Stimulated activated CD8-positive, alpha-beta memory T cell treated with anti-CD3 and anti-CD28 coated beads, Interleukin-15, amount 100 ng/mL, for 4 hours (primary cell): ENCODE measurements at places on chromosomes 5 and 9.

- DNase-seq, result no peak
Measured at GRCh38 chr5:14174230-14174636, 31.1 kb downstream of the TRIO start.

DNA sequence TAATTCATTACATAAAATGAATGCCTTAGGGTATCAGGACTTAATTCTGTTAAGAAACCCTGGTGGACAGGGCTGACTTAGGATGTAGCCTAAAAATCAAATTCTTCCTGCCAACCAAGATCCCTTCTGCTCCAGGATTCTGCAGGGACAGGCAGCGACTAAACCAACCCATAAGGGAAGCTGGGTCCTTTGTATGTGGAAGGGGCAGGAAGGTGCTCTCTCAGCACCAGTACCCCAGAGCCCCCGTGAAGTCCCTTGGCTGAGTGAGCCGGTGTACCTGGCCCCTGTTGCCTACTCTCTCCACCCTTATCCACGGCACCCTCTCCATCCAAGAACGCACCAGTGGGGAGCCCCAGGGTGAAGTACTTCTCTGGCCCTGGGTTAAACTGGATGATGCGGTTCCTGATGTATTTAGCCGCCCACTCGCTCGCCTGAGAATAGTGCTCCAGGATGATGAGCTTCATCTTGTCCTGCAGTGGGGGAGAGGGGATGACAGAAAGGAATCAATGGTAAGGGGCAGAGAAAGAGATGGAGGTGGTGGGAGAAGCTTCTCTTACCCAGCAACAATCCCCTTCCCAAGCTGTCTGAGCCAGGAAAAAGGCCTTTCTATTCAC, 1.1 kb downstream of the GNPDA1 start:
- DNase-seq, result no peak

DNA sequence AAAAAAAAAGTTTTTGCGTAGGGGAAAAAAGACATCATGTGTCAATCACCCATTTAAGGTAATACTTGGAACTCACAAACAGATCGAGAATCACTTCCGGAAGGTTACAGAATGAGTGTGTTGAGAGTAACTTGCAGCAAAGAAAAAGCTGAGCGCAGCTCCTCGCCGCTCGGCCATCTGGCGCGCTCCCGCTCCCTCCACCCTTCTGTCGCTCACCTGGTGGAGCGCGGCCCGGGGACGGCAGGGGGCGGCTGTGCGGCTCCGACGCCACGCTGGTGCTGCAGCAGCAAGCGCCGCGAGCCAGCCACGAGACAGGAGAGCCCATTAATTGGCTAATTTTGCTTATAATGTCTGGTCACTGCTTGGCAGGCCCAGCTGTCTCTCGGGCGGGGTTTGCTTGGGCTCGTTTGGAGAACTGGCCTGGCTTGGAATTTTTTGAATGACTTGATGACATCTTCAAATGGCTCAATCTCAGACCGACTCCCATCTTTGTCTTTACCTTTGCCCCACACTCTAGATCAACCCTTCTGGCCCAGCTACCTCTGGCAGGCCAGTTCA, 601.8 kb downstream of the CCDC171 start:
- peak; percentile 22 for DNase-seq

DNA sequence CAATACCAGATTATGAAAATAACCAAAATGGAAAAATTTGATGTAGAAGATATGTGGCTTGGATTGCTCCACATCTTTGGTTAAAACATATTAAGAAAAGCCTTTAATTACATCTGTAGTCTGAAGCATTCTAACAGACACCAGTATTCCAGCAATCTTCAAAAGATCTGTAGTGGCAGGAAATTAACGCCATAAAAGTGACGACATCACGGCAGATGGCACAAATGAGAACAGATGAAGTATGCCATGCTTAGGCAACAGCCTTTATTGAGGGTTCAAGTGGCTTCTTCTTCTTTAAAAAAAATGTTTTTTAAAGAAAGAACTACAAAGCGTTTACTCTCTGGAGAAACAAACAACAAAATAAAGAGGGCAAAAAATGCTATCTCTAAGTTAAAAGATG, 164.2 kb downstream of the MEF2C start:
- no peak for DNase-seq

- DNase-seq, result no peak
Measured at GRCh38 chr9:124279531-124280175, 21.9 kb downstream of the NEK6 start.

GRCh38 chr9:75431375-75431774, 343.1 kb downstream of the OSTF1 start:
- no peak for DNase-seq

DNA sequence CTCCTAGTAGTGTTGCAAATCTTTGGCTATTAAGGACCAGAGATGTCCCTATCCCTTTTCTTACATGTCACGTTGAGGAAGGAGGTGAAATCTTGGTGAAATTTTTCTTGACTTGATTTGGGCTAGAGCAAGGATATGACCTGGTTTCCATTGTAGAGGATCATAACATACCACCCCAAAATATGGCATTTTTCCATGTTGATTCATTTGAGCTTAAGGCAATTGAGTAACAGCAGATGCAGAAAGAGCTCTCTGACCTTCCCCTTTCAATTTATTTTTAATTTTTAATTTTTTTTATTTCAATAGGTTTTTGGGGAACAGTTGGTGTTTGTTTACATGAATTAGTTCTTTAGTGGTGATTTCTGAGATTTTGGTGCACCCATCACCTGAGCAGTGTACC, 61.2 kb upstream of the MAP1B start:
- no peak for DNase-seq

DNA sequence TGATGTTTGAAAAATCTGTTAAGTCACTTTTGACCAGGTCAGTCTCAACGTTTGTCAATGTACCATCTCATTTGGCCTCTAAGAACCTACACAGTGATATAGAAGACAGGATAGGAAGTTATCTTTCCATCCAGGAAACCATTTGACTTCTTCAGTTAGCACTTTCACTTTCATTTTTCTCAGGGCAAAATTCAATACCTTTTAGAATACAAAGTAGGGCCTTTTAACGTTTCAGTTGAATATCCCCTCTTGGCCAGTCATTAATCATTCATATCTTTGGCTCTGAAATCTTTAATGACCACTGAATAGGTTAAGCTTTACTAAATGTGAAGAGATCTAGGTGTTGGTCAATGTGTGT, 101.1 kb upstream of the GNAQ start:
- DNase-seq, result no peak

GRCh38 chr5:115246361-115246991, 16.2 kb downstream of the PGGT1B start:
- DNase-seq, result no peak

DNA sequence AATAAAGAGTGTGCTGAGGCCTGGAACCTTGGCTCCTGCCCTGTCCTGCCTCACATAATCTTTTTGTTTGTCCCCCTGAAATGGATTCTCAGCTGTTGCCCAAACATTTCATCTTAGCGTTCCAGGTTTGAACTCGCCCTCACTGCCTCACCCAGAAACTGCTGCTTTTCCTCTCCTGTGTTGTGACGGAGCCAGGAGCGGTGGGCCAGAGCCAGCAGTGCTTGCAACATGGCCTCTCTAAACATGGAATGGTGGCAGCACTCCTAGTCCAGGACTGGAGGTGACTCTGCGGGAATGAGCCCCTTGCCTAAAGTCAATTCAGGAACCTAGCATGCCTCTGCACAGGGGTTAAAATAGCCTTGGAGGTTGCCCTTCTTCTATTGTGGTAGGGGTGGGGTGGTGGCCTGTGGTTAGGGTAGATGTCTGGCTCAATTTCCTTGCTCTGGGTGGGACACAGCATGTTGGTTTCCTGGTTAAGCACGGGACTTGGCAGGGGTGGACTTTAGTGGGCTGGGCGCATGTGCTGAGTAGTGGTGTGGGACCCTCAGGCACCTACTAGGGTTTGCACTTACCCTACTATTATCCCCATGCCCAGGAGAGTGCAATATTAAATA, 101.6 kb downstream of the SLC25A46 start:
- DNase-seq, result no peak

- no peak for DNase-seq
Measured at GRCh38 chr5:71588533-71588885, 1.4 kb downstream of the MCCC2 start.

DNA sequence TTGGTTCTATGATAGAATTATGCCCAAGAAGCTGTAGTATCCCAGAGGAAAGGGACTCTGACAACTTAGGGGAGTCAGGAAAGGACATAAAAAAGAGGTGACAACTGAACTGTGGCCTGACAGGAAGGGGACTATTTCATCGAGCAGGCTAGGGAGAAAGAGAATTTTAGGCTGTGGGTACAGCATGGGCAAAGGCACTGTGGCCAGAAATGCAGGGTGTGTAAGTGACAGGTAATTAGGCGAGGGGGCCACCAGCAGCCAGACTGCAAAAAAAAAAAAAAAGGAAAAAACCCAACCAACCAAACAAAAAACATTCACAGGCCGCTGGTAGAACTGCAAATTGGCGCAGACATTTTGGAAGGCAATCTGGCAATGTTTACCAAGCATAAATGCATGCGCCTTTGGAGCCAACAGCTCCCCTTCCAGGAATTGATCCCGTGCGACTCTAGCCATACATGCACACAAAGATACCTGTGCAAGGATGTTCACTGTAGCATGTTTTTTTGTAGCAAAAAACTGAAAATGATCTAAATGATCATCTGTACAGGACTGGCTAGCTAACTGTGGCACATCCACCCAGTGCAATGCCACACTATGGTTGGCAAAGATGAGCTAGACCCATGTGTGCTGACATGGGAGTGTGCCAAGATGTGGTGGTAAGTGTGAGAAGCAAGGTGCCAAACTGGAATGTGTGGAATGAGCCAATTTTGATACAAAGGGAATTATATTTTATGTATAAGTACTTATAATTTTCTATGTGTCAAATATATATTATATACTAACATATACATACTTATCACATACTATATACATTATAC, 1.1 kb downstream of the EIF4E1B start:
- no peak for DNase-seq

- DNase-seq, result no peak
Measured at GRCh38 chr9:97755618-97756267, 58.6 kb upstream of the XPA start.

- DNase-seq, result no peak
Measured at GRCh38 chr9:117043159-117043558, 356.1 kb downstream of the TRIM32 start.

DNA sequence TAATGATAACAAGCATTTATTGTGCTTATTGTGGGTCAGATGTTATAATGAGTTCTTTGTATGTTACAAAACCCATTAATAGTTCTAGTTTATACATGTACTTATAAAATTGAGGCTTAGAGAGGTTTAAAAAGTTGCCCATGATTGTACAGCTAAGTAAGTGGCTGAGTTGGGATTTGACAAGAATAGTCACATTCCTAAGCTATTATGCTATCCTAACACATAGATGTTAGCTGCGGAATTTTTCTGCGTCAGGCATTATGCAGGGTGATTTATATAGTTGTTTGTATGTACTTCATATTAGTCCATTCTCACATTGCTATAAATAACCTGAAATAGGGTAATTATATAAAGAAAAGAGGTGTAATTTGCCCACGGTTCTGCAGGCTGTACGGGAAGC, 12.5 kb downstream of the COMMD10 start:
- no peak for DNase-seq

DNA sequence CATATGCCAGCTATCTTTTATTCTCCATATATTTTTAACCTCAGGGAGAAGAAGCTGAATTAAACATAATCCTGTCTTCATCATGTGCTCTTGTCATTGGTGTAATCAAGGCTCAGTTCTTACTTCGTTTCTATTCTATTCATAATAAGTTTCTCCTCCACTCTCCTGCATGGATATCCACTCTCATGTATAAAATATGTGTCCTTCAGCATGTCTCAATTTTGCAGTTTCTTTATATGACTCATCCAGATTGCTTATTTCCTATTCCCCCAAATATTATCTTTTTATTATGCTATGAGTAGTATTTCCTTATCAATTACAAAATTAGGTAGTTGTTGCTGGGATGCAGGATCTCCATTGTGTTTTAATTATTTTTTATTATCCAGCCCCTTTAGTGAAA, 643.7 kb upstream of the ACO1 start:
- no peak for DNase-seq

GRCh38 chr9:135228345-135228982, 141.0 kb downstream of the OLFM1 start:
- no peak for DNase-seq

DNA sequence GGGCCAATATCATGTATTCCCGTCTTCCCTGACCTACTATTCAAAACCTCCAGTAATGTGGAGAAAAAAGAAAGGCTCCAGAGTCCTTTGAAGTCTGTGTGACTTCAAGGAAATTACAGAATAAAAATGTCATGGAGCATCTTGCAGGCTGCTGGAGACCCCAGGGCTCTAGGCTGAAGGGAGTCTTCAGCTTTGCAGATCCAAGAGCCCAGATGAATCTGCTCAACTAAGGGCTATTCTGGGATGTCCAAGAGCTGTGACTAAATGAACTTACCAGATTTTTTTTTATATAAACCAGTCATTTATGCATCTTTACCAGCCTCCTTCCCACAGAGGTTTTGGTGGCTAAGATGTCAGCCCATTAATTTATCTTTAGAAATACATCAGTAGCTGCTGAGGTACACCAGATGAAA, 167.3 kb downstream of the MUSK start:
- DNase-seq, result no peak

DNA sequence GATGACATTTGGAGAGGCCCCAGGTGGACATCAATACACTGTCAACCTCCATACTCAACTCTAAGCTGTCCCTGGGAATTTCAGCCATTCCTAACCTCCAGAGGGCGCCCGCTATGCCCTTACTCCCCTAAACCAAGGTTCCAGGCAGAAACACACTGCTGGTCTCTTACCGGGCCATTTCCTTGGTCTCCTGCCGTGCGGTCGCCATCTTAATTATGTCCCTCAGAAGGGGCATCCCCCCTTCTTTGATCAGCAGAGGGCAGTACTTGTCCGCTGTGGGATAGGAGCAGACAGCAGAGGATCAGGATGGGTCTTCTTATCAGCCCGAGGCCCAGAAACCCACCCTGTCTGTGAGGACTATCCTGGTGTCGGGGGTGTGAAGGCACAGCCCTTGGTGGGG, 9.3 kb upstream of the ZDHHC12 start:
- DNase-seq, result no peak

- DNase-seq, result no peak
Measured at GRCh38 chr5:108749128-108749861, 1.6 kb downstream of the FER start.

- no peak for DNase-seq
Measured at GRCh38 chr5:169910393-169910792, 69.9 kb downstream of the INSYN2B start.

DNA sequence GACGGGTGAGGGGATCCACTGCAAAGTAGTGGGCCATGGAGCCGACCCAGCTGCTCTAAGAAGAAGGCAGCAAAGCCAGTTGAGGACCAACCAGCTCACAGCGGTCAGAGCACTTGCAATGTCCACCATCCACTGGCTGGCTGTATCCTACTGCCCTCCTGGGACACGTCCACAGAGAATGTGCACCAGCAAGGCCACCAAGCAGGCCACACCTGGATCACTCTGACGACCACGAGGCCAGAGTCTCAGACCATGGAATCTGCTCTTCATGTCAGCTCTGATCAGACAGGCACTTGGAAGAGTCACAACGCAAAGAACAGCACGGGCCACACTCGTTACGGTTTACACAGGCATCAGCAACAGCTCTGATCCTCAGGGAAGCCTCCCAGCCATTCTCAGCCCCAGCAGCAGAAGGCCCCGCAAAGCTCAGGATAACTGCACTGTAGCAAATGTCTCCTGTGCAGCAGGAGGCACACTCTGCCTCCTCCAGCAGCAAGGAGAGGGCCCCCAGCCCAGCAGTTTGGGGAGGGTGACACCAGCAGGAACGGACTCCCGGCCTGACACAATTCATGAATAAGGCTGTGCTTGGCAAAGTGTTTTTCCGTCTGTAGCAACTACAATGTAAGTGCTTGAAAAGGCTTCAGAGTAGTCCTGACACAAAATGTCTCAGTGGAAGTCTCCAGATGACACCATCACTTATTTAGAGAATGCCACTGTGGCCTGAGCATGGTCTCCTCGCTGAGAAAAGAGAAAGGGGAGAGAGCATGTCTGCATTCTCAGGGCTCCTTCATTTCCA, 15.7 kb downstream of the SEMA4D start:
- no peak for DNase-seq
